ENCODE measurements at places on chromosomes 7 and 10.

DNA sequence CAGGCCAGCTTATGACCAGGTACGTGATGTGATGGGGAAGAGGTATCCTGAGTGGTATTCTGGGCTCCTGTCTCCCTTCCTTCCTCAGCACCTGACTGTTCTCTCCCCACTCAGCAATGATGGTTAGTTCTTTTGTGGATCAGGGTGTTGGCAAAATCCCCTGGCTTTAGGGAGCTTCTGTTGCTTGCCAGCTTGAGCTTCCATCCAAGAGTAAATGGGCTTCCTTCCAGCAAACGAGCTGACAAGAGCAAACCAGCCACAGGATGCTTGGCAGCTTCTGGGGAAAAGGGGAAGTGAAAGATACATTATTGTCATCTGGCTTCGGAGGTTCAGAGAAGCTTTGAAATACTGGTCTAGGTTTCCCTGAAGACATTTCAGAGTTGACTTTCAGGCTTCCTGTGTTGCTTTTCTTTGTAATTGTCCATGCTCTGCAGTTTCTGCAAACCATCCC lies 5.2 kb downstream of the DUSP5 start:
- DNase-seq, result no peak

DNA sequence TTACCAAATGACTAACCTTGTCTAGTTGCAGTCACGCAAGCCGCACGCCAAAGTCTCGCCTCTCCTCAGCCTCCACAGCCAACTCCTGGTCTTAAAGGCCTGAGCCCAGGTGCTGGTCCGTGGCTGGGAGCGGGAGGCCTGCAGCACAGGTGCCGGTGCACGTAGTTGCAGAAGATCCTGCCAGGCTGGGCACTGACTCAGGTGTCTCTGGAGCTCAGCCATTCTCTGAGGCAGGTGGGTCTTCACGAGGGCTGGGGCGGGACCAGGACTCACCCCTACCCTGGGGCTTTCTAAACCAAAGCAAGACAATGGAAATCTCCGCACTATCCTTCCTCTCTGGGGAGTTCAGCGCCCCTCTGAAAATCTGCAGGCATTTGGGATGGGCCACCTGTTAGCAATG lies 216.4 kb downstream of the MLLT10 start:
- no peak for DNase-seq

GRCh38 chr10:118737603-118738302 lies 17.0 kb downstream of the CACUL1 start:
- no peak for DNase-seq

DNA sequence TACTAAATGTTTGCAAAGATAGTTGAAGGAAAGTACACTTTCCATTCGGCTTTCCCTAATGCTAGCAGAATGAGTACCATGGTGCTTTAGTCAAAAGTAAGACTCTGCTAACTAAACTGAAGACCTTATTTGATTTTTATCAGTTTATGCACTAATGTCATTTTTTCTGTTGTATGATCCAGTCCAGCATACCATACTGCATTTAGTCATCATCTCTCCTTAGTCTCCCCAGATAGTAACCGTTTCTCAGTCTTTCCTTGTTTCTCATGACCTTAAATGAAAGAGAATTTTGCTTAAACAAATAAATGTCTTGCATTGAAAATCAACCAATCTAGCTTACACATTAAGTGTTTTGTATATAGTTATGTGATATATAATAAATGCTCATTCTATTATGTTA lies 529.5 kb upstream of the SEMA3D start:
- no peak for DNase-seq

GRCh38 chr7:117808341-117808757 lies 64.9 kb downstream of the CTTNBP2 start:
- no peak for DNase-seq

- no peak for DNase-seq
Observed at GRCh38 chr10:34423673-34424625, 391.1 kb downstream of the PARD3 start.

DNA sequence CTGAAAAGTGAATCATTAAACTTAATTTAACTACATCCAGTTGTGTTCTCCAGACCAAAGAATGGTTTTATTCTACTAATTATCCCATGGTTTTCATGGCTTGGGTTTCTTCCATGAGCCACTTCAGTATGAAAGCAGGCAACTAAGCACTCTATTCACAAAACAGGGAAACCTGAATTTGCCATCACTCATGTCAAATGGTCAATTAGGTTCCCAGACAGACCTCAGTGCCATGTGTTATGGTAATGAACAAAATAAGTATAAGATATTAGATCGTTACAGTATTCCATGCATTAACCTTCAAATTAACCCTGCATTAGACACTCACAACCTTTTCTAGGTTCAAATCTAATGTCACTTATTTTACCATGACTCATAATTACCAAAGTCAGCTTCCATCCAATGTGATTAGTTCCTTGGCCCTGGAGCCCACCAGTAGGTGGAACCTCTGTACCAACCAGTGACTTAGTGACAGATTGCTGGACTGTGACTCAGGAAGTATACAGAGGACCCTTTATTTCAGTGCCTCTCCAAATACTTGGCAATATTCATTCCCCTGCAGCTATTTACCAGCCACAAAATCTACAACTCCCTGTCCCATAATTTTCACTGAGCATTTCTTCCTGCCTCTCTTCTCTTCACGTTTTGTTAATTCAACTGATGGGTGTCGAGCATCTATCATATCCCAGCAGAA lies 1270.2 kb upstream of the SORCS1 start:
- no peak for DNase-seq

GRCh38 chr7:138975343-138976104 lies 5.7 kb downstream of the KIAA1549 start:
- DNase-seq, result no peak

DNA sequence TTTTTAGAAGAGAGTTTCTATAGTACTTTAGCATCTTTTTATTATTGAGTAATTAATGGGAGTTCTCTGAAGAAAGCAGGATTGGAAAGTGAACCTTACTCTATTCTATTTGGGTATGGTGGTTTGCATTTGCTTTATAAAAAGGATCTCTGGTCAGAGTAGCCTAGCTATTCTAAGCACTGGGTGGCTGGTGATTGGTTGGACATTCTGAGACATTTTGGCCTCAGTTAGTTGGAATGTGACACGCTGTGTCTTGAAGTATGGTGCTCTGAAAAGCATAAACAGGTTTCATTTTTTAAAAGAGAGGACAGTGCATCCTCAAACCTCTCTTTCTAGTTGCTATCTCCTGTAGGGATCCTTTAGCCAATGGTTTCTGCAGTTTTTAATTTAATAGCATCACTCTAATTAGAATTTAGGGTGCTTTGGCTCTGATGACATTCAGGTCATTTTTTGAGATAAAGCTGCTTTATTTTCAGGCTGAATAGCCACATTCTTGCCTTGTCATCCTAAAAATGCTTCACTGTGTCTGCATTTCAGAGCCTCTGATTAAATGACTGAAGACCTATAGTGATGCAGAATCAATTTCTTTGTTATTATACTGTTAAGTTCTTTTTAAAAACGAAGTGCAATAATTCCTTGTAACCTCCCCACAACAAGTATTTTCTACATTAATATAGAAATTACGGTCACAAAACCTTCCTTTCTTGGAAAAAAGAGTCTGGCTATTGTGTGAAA lies 20.6 kb downstream of the TMEM178B start:
- DNase-seq, result no peak

DNA sequence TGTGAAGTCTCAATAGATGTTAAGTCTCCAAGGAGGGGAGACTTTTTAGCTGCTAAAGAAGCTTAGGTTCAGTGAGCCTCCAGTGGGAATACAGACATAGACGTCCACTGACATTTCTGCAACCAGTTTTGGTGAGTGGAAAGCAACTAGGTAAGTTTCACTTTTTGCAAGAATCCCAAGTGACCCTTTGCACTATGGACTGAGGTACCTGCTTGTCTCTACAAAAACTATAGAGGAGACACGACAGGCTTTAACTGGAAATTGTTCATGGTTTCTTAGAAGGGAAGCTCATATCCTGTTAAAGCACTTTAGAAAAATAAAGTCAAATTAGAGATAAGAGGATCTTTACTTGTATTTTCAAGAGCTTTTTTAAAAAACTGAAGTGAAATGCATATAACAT lies 38.6 kb downstream of the GBF1 start:
- no peak for DNase-seq

DNA sequence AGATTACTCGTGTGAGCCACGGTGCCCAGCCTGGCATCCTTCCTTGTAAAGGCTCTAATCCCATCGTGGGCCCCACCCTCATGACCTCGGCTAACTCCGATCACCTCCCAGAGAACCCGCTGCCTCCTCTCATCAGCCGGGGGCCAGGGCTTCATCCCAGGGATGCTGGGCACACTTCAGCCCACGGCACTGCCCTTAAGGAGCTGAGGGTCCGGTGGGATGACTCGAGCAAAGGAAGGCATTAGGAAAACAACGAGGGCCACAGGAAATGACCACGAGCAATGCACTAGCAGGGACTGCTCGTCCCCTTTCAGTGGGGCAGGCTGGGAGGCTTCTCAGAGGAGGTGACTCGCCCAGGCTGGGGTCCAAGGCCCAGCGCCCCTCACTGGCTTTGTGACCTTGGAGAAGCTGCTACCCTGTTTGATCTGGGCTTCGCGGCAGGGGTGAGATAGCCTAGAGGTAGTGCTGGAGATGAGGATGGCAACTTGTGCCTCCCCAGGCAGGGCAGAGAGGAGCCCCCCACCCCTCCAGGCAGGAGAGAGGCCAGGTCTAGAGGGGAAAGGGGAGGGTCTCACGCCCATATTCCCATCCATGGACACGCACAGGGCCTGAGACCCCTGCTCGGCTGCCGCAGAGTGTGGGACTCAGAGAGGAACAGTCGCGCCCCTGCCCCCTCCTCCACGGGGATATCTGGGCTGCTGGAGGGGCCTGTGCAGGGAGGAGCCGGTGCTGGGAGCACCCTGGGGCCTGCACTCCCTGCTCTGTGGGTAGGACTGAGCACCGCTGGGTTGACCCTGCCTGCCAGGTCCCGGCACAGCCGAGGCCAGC lies 26.8 kb downstream of the ELFN1 start:
- DNase-seq, result no peak

- no peak for DNase-seq
Observed at GRCh38 chr10:66329147-66329546, 596.7 kb upstream of the LRRTM3 start.

GRCh38 chr10:75358835-75359421 lies 42.6 kb downstream of the ZNF503 start:
- DNase-seq, result no peak

GRCh38 chr10:11245095-11245479 lies 227.4 kb downstream of the CELF2 start:
- DNase-seq, result no peak

DNA sequence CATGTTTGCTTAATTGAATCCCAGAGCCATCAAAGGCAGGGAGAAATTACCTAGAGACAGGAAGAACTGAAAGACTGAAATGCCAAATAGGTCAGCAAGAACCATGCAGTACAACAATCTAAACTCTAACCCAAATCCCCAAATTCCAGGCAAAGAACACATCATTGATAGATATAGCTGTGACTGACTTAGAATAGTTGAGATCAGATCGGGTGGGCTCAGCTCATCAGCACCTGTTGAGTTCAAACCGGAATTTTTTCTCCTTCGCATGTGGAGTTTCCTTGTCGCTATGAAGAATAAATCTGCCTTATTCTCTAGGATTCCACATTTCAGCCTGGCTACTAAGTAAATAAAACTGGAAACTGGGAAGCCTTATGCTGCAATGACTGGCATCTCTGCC lies 1.4 kb downstream of the ANKMY2 start:
- no peak for DNase-seq

GRCh38 chr7:101395376-101395775 lies 32.7 kb downstream of the COL26A1 start:
- no peak for DNase-seq

- no peak for DNase-seq
Observed at GRCh38 chr7:50538478-50538877, 26.7 kb downstream of the DDC start.

GRCh38 chr10:80612261-80612660 lies 74.6 kb downstream of the SH2D4B start:
- no peak for DNase-seq

- DNase-seq, result no peak
Observed at GRCh38 chr10:105840288-105840770, 1199.2 kb downstream of the SORCS3 start.

GRCh38 chr10:131168238-131168875 lies 143.2 kb downstream of the TCERG1L start:
- no peak for DNase-seq

- DNase-seq, result no peak
Observed at GRCh38 chr10:62788861-62789467, 15.6 kb upstream of the ADO start.

- DNase-seq, result peak; percentile 52
Observed at GRCh38 chr10:87093632-87094372, 841 bp downstream of the GLUD1 start.

DNA sequence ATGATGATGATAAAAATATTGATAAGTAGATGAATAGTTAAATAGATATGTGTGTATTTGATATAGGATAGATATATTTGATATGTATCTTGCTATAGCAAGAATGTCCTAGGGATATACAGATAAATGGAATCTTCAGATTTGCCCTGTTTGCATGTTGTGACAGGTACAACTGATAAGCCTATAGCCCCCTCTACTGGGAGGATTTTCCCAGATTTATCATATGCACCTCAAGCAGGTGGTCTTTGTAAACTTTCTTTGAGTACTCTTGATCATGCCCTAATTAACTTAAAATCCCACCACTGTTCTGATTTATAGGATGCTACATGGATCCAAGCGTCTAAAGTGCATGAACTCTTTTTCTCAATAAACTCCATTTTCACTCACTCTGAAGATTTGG lies 1050.7 kb downstream of the SORCS3 start:
- no peak for DNase-seq

GRCh38 chr10:26022831-26023230 lies 88.8 kb downstream of the MYO3A start:
- DNase-seq, result no peak

DNA sequence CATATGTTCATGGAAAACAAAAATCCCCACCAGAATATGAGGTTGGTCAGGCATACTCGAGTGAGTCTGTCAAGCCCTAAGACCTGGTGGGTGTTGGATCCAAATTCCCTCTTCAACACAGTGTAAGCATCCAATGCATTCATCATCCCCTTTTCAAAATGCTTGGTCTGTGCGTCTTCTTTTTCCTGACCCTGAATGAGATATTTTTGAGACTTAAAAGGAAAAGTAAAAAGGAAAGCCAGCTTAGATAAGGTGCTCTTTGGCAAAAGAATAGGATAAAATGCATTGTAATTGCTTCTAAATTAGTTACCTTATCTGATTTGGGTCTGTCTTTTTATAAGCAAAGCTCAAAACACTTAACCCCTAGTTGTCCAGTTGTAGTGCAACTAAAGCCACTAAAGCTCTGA lies 331.5 kb downstream of the PTEN start:
- no peak for DNase-seq

GRCh38 chr10:61346796-61347413 lies 106.3 kb downstream of the TMEM26 start:
- no peak for DNase-seq
